ENCODE measurements at places on chromosomes 3 and 15. TPM values are rescaled to one million over a fixed set of nuclear protein-coding genes. Genes with fewer than 3 reads are reported as not detected.

Gene TGM5
- total RNA-seq, result not detected

Gene ARL8B
- 51.8 TPM for total RNA-seq

DNA sequence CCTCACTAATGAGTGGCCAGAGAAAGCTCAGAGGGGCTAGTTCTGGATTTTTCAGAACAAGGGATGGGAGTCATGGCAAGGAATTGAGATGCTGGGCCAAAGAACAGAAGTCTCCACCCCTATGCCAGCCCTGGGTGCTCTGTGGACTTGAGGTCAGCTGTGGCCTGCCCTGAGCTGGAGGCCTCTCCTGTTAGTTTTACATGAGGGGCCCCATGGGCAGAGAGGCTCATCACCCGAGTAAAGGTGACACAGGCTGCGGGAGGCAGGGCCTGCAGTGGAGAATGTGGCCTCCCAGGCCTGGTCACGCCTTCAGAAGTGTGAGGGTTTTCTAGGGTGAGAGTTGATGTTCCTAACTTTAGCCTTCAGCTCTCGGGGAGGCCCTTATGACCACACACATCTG is 44.9 kb downstream of the ABHD5 start:
- DNase-seq, result no peak

- no peak for DNase-seq
These were observed 982.2 kb upstream of the SEMA6D start for GRCh38 chr15:46735115-46735514.

- no peak for DNase-seq
These were observed 123.3 kb downstream of the MYLK start for GRCh38 chr3:123760817-123761216.

DNA sequence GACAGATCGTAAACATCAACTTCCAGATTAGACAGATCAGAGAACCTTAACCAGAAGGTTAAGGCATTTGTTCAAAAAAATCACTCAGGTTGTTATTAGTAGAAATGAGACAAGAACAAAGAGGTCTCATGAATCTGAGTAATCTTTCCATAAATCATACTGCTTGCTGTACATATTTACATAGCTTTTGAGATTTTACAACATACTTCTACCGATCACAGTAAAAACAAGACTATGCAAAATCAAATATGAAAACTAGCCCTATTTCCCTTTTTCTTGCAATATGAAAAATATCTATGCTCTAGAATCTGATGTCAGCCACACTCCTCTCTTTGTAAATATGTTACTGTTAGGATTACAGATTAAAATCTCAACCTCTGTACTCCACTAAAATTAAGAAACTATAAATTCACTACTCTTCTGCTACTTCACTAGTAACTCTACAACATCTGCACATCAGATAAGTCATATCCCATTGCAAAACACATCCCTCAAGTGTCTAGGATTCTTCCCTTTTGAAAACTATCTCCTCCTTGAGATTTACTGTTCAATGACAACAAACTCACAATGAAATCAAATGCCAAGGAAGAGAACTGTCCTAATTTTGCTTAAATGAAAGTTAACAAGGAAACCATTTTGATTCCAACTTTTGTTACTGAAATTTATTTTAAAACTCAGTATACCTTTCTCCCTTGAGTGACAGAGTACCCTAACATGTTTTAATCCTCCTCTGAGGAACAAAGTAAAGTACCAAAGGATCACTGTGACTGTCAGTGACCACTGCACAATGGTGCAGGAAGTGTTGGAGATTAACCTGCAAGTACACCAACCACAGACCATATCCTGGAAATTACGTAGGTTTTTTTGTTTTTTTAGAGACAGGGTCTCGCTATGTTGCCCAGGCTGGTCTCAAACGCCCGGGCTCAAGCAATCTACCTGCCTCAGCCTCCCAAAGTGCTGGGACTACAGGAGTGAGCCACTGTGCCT is 12.8 kb downstream of the DCUN1D1 start:
- DNase-seq, result no peak

DNA sequence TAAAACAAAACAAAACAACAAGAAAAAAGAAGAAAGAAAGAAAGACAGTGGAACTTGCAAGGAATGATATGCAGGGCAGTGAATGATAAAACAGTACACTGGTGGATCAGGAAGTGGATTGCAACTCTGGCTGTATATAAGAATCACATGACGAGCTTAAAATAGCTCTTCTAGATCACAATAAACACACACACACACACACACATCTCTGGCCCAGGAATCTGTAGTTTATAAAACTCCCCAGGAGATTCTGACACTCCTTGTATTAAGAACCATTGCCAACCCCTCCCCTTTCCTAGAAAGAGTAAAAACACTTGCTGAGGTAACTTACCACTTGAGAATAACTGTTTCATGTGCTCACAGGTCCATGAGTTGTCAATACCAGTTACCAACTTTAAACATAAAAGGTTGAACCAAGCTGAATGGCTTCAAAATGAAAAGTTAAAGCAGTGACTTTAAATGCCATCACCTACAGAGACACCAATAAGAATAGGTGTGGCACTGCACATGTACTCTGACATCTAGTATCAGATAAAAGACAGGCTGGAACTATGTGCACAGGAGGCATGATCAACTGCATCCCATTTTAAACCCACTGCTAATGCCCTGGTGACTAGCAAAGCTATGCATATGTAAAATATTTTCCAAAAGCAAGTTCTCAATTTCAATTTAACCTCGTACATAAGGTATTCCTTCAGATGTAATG is 3.9 kb downstream of the CPOX start:
- no peak for DNase-seq

GRCh38 chr3:148697306-148698189 is at the start of gene AGTR1:
Gene AGTR1, plus strand, starts transcription at chr3:148697903. Its CDS starts 43,133 bp downstream, at chr3:148741036.
- peak; percentile 19 for DNase-seq

All from left colon (tissue), 2 donors.